ENCODE measurements at places on chromosomes 11 and 22.

DNA sequence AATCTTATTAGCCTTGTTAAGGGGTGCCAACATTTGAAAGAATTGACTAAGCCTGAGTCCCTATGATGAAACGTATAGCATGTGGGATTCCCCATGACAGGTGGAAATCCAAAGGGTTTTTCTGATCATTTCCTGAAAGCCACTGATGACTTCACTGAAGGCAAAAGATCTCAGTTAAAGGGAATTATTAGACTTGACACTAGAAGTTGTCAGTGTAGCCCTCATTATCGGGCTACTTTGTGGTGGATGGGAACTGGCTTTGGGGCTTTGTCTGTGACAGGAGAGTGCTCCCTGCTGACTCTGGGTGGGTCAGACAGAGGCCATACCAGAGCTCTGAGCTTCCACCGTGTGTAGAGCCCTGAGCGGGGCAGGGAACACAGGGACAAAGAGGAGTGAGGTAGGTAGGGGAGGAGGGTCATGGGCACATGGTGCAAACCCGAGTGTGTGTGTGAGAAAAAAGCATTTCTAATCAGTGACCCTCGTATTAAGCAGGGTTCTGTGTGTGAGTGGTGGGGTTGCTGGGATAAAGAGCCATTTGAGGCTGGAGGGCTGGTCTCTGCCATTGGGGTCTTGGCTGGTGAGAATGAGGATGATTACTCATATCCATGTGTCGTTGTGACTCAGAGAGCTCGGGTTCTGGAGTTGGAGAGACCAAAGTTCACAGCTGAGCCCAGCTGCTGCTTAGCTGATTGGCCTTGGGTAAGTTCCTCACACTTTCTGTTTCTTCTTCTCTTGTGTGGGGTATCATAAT lies 101.1 kb downstream of the GRIK4 start:
- H3K4me3 ChIP-seq, result no peak overlapping the region
- H3K36me3 ChIP-seq, result no peaks in the 10 kb centered on the region
- peak overlapping the region; percentile 60 for H3K27ac ChIP-seq
- H3K4me1 ChIP-seq, result peaks cover 18% of the 10 kb centered on the region

DNA sequence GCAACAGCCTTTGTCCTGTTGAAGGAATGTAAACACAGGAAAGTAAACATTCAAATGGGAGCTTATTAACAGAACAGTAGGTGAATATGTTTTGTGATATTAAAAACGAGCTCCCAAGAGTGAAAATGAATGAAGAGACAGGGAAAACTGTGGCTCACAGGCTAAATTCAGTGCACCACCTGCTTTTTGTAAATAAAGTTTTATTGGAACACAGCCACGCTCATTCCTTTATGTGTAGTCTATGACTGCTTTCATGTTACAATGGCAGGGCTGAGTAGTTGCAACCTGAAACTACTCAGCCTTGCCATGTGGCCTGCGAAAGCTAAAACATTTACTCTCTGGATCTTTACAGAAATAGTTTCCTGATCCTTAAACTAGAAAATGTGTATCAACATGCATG lies 136.9 kb downstream of the MYO18B start:
- no peaks in the 10 kb centered on the region for H3K36me3 ChIP-seq
- H3K4me1 ChIP-seq, result no peaks in the 10 kb centered on the region
- no peak overlapping the region for H3K27ac ChIP-seq
- H3K4me3 ChIP-seq, result no peak overlapping the region

- H3K36me3 ChIP-seq, result peaks cover 6% of the 10 kb centered on the region
- no peak overlapping the region for H3K4me3 ChIP-seq
- no peak overlapping the region for H3K27ac ChIP-seq
- H3K27me3 ChIP-seq, result peaks cover 5% of the 10 kb centered on the region
- no peak for DNase-seq
Measured at GRCh38 chr11:10885703-10886363, 28.0 kb upstream of the ZBED5 start.

DNA sequence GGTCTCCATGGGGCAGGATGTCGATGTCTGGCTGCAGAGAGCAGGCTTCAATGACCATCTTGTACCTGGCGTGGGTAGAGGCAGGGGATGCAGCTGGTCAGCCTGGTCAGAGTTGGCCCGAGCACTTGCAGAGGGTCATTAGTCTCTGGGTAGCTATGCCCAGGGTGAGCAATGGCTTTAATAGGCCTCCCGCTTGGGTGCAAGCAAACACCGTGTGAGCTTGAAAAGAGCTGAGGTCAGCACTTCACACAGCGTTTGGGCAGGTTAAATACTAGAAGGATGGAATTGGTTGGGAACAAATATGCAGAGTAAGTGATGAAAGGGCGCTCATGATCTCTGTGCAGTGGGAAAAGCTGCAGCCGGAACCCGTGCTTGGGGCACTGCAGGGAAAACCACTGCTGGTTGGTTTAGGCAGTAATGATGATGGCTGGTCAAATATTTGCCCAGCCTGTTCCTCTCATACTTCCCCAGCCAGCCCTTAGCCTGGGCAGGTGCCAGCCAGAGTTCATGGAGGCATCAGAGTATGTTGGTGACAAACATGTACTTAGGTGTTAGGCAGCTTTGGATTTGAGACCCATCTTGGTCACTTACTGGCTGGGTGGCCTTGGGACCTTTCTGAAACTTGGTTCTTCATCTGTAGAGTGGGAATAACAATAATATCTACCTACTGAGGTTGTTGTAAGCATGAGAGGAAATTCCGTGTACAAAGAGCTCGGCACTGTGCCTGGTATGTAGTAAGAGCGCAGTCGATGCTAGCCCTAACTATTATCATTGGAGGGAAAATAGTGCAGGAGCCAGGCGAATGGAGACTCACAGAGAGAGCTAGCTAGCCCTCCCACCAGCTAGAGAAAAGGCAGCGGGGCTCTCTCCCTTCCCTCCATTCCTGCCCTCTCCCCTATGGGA lies 25.2 kb upstream of the KCNJ11 start:
- H3K4me1 ChIP-seq, result peaks cover 24% of the 10 kb centered on the region
- no peaks in the 10 kb centered on the region for H3K36me3 ChIP-seq
- peaks cover 29% of the 10 kb centered on the region for H3K27me3 ChIP-seq
- DNase-seq, result no peak
- H3K4me3 ChIP-seq, result no peak overlapping the region

DNA sequence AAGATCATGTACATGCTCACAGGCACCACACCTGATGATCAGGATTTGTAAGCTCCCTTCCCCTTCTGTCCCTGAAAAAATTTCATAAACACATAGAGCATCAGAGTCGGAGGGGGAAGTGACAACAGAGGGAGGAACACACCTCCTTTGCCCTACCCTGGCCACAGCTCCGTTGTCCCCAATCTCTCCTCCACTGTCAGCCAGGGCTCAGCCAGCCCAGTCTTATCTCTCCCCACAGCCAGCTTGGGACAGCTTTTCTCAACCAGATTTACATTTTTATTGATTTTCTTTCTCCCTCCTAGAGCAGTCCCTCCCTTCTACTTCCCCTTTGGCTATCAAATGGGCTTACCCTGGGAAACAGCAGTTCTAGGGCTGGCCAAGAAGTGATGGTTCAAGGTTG lies 32.1 kb upstream of the TPBGL start:
- no peak for DNase-seq
- no peaks in the 10 kb centered on the region for H3K4me1 ChIP-seq
- H3K36me3 ChIP-seq, result no peaks in the 10 kb centered on the region
- H3K4me3 ChIP-seq, result no peak overlapping the region

GRCh38 chr11:73281201-73281741 lies 9.1 kb downstream of the P2RY6 start:
- no peak overlapping the region for H3K27ac ChIP-seq
- peaks cover 17% of the 10 kb centered on the region for H3K27me3 ChIP-seq
- peaks cover 26% of the 10 kb centered on the region for H3K4me1 ChIP-seq
- no peak for DNase-seq
- no peak overlapping the region for H3K4me3 ChIP-seq
- H3K36me3 ChIP-seq, result no peaks in the 10 kb centered on the region

GRCh38 chr11:73158356-73159051 lies 16.4 kb upstream of the FCHSD2 start:
- H3K27ac ChIP-seq, result no peak overlapping the region
- no peak for DNase-seq
- peaks cover 46% of the 10 kb centered on the region for H3K4me1 ChIP-seq
- H3K36me3 ChIP-seq, result no peaks in the 10 kb centered on the region
- no peak overlapping the region for H3K4me3 ChIP-seq

- H3K27me3 ChIP-seq, result peaks cover 55% of the 10 kb centered on the region
- H3K4me1 ChIP-seq, result no peaks in the 10 kb centered on the region
- H3K4me3 ChIP-seq, result no peak overlapping the region
- no peak for DNase-seq
Measured at GRCh38 chr22:32245042-32245441, 10.1 kb downstream of the SLC5A4 start.

GRCh38 chr22:28841111-28841510 lies 40.7 kb upstream of the XBP1 start:
- no peak overlapping the region for H3K27ac ChIP-seq
- no peak overlapping the region for H3K4me3 ChIP-seq
- DNase-seq, result no peak
- H3K36me3 ChIP-seq, result peaks cover 2% of the 10 kb centered on the region

GRCh38 chr11:10715571-10715970 lies 22.0 kb upstream of the IRAG1 start:
- H3K4me3 ChIP-seq, result no peak overlapping the region
- peaks cover 9% of the 10 kb centered on the region for H3K27me3 ChIP-seq
- H3K4me1 ChIP-seq, result no peaks in the 10 kb centered on the region
- H3K36me3 ChIP-seq, result no peaks in the 10 kb centered on the region
- DNase-seq, result no peak

GRCh38 chr22:39558254-39558727 lies 12.3 kb upstream of the CACNA1I start:
- no peak overlapping the region for H3K27ac ChIP-seq
- H3K4me3 ChIP-seq, result no peak overlapping the region
- H3K27me3 ChIP-seq, result peaks cover 52% of the 10 kb centered on the region
- peaks cover 6% of the 10 kb centered on the region for H3K4me1 ChIP-seq

All from activated CD8-positive, alpha-beta memory T cell treated with anti-CD3 and anti-CD28 coated beads, Interleukin-2, amount 10 ng/mL, durations not matched to agents 7 days and 5 days (primary cell).